ENCODE measurements at places on chromosomes 16 and 17.

DNA sequence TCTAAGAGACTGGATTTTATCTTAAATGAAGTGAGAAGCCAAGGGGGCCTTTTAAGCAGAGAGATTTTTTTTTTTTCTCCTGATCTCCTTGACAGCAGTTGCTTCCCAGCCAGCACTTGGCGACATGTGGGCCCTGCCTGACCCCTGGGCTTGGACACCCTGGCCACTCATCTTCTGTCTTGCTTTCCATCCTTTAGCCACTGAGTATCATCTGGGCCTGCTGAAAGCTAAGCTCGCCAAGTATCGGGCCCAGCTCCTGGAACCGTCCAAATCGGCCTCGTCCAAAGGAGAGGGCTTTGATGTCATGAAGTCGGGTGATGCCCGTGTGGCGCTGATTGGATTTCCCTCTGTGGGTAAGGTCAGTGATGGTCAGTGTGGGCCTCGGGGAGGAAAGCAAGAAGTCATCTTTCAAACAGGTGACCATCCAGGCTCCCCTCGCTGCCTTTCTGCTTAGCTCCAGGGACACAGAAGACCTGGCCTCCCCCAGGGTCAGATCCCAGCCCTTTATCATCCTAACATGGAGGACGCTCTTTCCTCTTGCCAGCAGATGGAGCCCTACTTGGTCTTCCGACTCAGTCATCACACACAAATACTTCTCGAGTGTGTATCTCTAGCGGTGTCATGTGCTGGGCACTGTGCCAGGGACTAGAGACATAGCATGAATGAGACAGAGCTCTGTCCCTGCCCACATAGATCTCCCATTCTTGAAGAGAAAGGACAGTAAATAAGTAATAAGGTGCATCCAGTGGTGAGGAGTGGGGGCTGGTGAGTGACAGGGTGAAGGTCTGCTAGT is 6.1 kb downstream of the DRG2 start:
- no peak for DNase-seq

DNA sequence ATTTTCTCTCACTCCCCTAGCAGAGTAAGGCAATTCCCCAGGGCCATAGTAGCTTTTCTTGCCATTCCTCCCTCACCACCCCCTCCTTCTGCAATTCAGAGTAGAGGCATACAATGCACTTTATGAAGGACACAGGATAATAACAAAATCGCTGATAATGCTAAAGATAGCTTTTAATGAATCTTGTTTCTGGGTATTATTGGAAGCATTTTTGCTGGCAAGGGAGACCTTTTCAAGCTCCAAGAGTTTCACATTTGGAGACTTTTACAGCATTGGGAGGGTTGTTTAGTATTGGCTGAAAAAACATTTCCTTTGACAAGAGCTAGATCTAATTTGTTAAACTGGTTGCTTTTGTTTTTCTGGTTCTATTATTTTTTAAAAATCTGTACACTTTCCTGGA is 573.0 kb upstream of the C16orf82 start:
- no peak for DNase-seq

- no peak for DNase-seq
These were observed 7.5 kb upstream of the OR1F1 start for GRCh38 chr16:3180445-3180878.

GRCh38 chr17:73929860-73930430 is 273.5 kb upstream of the RPL38 start:
- no peak for DNase-seq

DNA sequence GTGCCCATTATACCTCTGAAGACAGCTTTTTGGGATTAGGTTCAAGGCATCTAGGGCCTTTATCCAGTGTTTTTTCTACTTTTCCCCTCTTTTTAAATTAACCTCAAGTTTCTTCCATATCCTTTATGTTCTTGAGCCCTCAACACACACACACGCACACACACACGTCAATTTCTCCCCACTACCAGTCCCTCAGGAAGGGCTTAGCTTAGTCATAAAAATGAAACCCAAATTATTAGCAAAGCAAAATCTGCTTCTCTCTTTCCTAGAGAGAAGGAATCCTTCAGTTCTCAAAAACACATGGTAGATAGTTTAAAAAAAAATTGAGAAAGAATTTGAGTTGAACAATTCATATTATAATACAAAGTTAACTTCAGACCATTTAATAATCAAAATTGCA is 401.1 kb downstream of the XYLT1 start:
- no peak for DNase-seq

GRCh38 chr17:42678951-42679491 is 2.2 kb upstream of the PLEKHH3 start:
- DNase-seq, result no peak
